ENCODE measurements at places on chromosomes 7 and 10.

DNA sequence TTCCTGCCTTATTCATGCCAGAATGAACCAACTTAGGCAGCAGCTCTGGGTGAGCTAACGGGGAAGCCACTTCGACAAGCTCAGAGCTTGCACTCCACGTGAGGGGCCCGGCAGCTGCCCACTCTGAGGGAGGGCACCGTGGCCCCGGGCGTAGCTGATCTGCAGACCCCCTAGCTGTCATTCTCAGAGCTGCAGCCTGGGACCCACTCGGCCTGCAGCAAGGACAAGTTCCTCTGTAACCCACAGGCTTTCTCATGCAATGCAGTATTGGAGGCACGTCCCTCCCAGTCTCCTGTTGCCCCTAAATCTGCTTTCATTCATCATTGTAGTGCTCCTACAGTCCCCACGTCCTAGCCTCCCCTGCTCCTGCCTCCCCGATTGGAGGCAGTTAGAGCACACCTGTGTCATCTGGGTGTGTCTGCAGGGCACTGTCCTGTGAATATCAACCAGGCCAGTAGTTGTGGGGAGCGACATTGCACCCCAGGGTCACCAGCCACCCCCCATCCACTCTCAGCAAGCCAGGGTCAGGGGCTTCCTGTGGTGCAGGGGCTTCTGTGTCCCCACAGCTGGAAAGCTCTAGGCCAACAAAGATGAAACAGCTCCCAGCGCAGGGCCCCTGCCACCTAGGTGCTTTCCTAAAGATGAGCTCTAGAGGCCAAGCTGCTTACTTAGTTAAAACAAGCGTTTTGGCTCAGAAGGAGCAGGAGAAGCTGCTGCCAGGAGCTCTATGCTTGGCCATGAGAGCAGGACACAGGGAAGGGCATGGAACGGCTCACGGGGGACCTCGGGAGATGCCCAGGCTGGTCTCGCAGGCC lies 333.6 kb downstream of the ADARB2 start:
- no peak for DNase-seq

DNA sequence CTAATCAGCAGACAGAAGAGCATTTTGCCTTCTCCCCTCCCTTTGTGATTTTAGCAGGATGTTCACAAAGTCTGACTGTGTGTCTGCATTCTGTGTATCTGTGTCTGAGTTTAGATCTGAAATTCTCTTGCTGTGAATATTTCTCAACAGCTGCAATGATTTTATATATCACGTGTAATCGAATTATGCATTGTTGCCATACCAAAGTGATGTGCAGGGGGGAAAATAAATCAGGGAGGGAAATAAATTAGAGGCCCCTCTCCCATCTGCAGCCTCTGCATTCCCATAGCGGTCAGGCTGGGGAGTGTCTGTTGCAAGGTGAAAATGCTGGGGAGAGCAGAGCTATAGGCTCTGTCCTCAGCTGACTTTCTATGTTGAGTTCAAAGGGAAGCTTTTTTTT lies 209.0 kb downstream of the LRMDA start:
- DNase-seq: no peak

DNA sequence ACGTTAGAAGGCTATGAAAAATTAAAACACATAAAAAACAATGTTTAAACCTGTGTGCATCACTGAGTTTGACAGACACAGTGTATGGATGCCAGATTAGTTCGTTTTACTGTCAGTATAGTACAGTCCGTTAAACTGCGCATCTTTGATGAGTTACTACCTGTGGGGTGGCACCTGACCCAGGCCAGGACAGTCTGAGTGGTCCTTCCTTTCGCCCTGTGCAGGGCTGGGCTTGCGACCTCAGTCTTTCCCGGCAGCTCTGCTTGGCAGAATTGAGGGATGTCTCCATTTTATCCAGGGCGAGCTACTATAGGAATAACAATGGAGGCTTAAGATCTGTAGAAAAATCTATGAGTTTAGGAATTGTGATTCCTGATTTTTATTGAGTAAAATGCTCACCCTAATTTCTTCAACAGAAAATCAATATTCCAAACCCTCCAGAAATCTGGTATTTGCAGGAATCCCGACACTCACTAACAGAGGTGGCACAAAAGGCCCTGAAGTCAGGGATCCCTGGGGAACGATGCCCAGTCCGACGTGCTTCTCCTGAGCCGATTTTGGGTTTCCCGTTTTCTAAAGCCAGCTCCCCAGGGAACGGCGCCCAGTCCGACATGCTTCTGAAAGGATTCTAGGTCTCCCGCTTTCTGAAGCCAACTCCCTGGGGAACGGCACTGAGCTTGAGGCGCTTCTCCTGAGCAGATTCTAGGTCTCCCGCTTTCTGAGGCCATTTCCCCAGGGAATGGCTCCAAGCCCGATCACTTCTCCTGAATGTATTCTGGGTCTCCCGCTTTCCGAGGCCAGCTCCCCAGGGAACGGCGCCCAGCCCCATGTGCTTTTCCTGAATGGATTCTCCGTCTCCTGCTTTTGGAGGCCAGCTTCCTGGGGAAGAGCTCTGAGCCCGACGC lies 377.6 kb downstream of the DNAJB6 start:
- no peak for DNase-seq

GRCh38 chr10:12777840-12778585 lies 223.5 kb downstream of the CCDC3 start:
- no peak for DNase-seq

DNA sequence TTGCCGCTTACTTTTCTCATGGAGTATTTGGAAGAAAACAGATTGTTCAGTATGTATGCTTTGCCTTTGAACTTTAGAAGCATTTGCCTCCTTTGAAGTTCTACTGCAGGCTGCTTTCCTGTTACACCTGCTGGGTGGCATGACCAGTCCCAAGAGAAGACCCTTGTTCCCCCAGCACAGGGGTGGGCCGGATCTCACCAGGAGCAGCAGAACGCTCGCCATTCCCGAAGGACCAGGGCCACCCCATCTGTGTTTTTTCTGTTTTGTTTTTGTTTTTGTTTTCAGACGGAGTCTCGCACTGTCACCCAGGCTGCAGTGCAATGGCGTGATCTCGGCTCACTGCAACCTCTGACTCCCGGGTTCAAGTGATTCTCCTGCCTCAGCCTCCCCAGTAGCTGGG lies 493.6 kb downstream of the PTPRN2 start:
- DNase-seq: no peak

DNA sequence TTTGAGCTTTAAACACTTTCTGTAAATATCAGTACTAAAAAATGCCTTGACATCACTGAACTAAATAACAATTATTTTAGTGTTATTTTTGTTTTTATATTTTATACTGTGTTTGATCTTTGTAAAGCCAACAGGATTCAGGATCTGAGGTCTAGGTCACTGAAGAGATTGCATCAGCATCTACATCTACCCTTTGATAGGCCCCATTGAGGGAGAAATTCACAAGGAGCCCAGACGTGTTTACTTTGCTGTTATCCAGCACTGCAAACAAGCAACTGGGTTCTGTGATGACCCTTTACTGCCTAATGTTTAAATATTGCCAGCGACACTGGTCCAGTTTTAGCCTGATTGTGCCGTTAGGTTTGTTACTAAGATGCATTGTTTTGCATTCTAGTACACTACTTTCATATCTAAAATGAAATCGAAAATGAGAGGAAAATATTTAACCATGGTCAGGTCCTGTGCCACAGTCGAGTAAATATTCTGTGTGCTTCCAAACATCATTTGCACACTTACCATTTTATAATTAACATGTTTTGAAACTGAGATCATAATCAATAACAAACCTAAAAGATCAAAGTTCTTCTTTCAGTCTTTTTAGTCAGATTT lies 48.7 kb downstream of the SP8 start:
- DNase-seq: no peak

DNA sequence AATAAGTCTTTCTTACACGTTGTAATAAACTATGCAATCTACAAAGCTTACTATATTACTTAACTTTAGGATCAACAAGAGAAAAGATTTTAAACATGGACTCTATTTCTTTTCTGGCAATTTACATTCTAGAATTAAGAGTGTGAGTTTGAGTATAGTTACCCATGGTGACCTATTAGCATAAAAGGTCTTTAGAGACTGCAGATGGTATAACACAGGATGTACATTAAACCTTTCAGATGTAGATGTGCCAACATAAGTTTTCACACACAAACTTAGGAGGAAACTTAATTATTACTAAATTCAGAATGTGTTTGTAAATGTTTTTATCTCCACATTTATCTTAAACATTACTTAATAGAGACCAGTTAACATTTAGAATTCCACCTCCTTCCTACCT lies 54.1 kb downstream of the KCND2 start:
- DNase-seq: no peak

- DNase-seq: no peak
Observed at GRCh38 chr10:75600833-75601232, 169.4 kb downstream of the LRMDA start.

- DNase-seq: no peak
Observed at GRCh38 chr7:26472971-26473370, 181.3 kb downstream of the SNX10 start.

GRCh38 chr10:69994262-69994661 lies 58.4 kb upstream of the MACROH2A2 start:
- DNase-seq: no peak

- no peak for DNase-seq
Observed at GRCh38 chr7:47218378-47219176, 363.3 kb downstream of the TNS3 start.

DNA sequence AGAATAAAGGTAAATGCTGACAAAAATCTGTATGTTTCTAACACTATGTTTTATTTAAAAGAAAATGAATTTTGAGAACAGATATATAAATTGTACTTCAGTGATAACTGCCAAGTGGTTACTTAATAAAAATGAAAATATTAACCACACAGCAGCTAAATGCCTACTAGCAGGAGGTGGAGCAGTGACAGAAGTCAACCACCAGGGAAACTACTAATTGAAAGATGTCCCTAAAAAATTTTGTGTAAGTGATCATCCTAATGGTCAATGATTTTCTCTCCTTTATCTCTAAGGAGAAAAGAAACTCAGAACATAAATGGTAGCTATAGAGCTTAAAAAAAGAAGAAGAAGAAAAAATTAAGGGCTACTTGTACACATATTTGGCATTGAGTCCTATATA lies 22.9 kb downstream of the WNT16 start:
- no peak for DNase-seq

GRCh38 chr7:120089968-120090367 lies 183.0 kb upstream of the KCND2 start:
- DNase-seq: no peak

GRCh38 chr10:102230264-102230860 lies 4.3 kb downstream of the ELOVL3 start:
- no peak for DNase-seq

- DNase-seq: no peak
Observed at GRCh38 chr7:86965727-86966120, 93.7 kb downstream of the ELAPOR2 start.

DNA sequence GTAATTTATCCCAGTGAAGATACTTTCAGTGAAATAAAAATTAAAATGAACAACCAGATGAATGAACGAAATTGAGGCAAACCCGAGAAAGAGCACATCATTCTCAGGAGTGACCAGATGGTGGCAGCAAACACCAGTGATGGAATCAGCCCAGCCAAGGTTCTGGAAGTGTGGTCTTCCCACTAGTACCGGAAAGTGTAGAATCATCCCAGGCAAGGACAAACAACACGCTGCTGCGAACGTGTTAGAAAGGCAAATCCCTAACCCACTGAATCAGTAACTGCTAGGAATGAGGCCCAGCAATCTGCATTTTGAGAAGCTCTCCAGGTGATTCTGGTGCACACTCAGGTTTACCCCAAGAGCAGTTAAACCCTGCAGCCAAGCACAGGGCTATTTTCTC lies 15.5 kb upstream of the SLC18A3 start:
- DNase-seq: no peak

- DNase-seq: no peak
Observed at GRCh38 chr7:135710417-135711138, 17.4 kb downstream of the SLC13A4 start.

DNA sequence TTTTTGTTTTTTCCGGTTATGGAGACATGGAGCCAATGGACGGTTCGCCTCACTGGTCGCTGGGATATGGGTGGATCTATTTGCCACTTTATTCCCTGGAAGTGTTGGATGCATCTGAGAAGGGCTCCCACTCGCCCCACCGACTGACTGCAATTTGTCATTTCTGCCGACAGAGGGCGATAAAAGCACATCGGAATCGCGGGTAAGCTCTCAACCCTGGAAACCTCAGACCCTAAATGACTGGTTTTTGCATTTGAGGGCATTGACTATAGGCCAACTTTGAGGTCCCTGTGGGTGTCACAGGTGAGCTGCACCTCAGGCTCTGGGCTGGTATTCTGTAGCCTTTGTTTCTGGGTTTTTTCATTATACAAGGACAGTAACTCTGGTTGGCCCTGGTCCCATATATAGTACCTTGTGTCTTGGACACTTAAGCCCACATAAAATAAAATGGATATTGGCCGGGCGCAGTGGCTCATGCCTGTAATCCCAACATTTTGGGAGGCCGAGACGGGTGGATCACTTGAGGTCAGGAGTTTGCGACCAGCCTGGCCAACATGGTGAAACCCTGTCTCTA lies 11.9 kb upstream of the OPALIN start:
- DNase-seq: peak; percentile 16

- DNase-seq: no peak
Observed at GRCh38 chr10:124356701-124357560, 61.8 kb downstream of the OAT start.

DNA sequence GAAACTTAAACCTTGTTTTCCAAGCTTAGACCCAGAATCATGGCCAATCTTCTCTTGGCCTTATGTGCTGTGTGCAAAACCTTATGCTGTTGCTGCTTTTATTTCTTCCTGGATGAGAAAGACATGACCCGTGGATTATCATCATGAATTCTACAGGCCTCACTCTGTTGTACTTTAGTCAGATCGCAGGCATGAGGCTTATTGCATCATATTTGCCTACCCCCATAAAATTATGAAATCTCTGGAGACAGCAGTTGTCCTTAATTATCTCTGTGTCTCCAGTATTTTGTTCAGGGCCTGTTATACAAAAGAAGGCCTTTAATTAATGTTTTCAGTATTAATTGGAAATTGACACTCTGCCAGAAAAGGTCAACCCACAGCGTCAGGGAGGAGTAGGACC lies 71.6 kb downstream of the PLCE1 start:
- no peak for DNase-seq

- no peak for DNase-seq
Observed at GRCh38 chr7:156765901-156766656, 125.5 kb downstream of the RNF32 start.

DNA sequence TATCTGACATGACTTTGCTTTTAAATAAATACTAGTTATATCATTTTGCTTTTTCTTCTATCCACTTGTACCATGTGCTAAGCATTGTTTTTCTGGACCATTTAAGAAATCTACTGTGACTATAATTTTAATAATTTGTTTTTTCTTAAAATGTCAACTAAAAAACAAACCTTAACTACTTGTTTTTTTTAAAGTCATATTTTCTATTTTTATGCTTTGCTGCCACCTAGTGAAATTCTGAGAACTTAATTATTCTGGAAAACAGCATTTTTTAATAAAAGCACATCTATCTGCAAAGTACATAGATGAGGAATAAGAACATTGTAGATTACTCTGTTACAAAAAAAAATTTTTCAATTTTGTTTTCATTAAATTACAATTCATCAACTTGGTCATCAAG lies 47.4 kb downstream of the ORC5 start:
- DNase-seq: no peak

DNA sequence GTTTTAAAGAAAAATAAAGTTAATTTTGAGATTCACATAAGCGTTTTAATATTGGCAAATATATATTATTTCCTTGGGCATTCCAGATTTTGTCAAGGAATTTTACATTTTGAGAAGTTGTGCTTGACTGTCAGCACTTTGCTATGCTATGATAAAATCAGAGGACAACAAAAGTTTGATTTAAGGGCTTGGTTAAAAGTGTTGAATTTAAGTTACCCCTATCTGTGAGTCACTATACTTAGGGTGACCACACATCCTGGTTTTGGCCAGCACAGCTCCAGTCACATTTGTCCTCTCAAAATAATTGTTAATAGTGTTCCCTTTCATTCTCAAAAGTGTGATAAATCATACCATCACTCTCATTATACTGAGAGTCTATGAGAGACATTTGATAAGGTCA lies 34.2 kb upstream of the ANK3 start:
- no peak for DNase-seq
